ENCODE measurements at places on chromosomes 5 and 9.
A peak's percentile ranks its signal among the peaks of the same experiment; 100 is the strongest.

DNA sequence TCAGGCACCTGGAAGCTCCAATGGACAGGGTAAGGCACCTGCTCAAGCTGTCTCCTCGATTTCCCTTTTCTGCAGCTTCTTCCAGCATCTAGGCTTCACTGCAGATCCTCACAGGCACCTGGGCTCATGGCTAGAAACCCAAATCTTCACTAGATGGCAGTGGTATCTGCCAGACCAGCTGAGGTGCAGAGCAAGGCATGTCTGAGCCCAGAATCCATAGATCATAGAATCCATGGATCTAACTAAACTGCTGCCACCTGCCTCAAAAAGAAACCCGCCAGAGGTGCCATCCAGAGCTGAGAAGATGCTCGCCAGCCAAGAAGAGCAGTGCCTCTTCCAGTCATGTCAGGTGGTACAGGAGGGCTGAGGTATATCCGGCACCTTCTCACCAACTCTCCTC is 6.9 kb downstream of the SHC3 start:
- DNase-seq, result no peak

- DNase-seq, result no peak
These were observed 98.7 kb downstream of the RANBP17 start for GRCh38 chr5:170960567-170960966.

DNA sequence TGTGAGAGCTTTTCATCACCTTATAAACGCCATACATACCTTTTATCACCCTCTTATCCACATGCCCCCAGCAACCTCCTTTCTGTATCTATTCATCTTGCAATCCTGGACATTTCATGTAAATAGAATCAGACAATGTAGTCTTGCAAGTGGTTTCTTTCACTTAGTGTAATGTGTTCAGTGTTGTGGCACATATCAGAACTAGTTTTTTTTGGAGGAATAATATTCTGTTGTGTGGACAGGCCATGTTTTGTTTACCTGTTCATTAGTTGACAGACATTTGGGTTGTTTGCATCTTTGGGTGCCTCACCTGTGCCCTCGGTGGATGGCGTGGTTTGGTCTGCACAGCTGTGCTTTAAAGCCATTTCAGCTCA is 1.3 kb downstream of the SQSTM1 start:
- no peak for DNase-seq

GRCh38 chr9:100126423-100126822 is 27.4 kb downstream of the INVS start:
- DNase-seq, result peak; percentile 45

DNA sequence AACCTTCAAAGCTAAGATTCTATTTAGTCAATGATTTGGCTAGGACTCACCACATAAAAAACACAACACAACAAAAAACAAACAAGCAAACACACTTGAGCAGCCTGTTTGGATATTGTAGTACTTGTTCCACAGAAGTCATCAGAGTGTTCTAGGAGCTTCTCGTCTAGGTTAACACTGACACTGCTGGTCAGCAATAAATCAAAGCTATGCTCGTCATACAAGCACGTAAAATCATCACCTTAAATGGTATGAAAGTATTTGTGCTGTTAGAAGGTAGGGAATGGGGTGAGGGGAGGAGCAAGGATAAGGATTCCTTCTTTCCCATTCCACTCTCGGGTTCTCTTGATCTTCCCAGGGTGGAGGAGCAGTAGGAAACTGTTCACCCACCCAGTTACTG is 88.0 kb downstream of the ARL15 start:
- DNase-seq, result no peak

All from common myeloid progenitor, CD34-positive (primary cell).